GM12878 (cell line): ENCODE measurements at places on chromosomes 11 and 22. TPM values are rescaled to one million over a fixed set of nuclear protein-coding genes. Genes with fewer than 3 reads are reported as not detected.

Gene GVQW3
- 1.7 and 2.2 TPM in 2 replicates for total RNA-seq

DNA sequence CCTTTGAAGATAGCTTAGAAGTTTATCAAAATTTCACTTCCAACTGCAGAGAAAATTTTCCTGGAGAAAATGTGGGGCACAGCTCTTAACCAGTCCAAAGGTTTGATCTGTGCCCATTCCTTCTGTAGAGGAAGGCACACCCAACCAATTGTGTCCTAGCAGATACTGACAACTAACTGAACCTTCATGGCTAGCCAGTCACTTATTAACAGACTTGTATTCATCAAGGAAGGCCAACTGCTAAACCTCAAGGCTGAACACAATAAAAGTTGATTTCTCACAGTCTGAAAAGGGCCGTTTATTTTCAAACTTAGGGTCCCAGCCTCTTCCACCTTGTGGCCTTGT, 19.5 kb downstream of the SYT13 start:
- H3K4me3 ChIP-seq = no peak overlapping the region
- H3K36me3 ChIP-seq = no peaks in the 10 kb centered on the region
- no peaks in the 10 kb centered on the region for H3K4me1 ChIP-seq
- DNase-seq = no peak
- peaks cover 5% of the 10 kb centered on the region for H3K27me3 ChIP-seq

DNA sequence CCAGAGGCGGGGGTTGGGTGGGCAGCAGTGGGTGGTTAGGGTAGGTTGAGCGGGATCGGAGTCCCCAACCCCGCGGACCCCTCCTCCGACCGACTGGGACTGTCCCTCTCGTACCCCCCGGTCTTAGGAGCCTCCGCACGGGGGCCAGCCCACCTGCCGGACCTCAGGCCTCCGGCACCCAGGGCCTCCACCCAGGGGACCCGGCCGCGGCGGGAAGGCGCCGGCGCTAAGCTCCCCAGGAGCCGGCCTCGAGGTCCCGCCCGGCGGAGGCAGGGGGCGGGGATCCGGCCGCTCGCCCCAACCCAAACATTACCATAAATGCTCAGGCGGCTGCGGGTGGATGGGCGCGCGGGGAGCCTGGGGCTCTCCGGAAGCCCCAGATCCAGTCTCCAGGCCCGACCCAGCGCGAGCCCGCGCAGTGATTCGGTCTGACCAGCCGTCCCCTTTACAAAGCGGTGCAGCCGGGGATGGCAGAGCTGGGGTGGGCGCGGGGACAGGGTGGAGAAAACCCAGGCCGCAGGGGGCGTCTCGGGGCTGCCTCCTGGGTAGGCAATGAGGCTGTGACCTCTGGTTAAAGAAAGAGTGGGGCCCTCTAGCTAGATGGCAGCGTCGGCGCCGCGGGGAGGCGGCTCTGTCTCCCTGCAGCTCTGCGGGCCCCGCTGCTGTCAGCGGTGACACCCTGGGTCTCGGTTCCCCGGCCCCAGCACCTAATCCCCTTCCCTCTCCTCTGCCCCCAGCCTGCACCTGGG, 4.0 kb upstream of the MCAM start:
- no peaks in the 10 kb centered on the region for H3K36me3 ChIP-seq
- peak overlapping the region; percentile 77 for H3K27ac ChIP-seq
- peaks cover 41% of the 10 kb centered on the region for H3K4me1 ChIP-seq
- DNase-seq = no peak

DNA sequence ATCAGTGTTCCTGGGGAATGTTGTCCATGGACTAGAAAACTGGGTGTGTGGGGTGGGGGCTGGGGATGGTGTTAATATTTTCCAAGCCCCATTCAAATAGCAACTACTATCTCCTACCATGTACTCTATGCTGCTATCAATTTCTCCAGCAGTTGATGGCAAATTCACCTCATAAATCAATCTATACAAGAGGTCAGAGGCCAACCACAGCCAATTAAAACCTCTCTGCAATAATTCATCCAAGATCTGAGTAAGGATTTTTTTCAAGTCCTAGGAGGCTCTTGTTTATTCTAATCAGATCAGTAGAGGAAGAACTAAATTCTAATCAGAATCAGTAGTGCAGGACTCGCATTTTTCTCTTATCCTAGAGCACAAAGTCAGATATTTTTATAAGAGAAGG, 73.4 kb upstream of the WT1 start:
- H3K27ac ChIP-seq = no peak overlapping the region
- no peaks in the 10 kb centered on the region for H3K36me3 ChIP-seq
- no peaks in the 10 kb centered on the region for H3K4me1 ChIP-seq
- no peak for DNase-seq

DNA sequence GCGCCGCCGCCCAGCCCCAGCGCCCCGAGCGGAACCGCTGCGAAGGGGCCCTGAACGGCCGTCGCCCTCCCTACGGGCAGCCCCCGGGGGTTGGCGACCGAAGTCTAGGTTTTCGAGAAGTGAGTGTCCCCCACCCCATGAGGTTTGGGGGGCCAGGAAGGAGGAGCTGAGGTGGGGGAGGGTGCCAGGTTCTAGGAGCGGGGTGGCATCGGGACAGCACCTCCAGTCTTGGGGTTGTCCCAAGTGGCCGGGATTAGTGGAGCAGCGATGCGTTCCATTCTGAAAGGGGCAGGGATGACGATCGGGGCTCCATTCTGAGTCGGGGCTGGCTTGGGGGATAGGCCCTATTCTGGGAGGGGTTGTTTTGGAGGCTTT, 408 bp downstream of the PPP2R5B start:
- H3K36me3 ChIP-seq = no peaks in the 10 kb centered on the region; the same call in 1 of the 2 replicates
- no peak for DNase-seq
- H3K4me1 ChIP-seq = peaks cover 5% of the 10 kb centered on the region
- no peaks in the 10 kb centered on the region for H3K27me3 ChIP-seq
- H3K27ac ChIP-seq = no peak overlapping the region
- peak overlapping the region; percentile 66 for H3K4me3 ChIP-seq

DNA sequence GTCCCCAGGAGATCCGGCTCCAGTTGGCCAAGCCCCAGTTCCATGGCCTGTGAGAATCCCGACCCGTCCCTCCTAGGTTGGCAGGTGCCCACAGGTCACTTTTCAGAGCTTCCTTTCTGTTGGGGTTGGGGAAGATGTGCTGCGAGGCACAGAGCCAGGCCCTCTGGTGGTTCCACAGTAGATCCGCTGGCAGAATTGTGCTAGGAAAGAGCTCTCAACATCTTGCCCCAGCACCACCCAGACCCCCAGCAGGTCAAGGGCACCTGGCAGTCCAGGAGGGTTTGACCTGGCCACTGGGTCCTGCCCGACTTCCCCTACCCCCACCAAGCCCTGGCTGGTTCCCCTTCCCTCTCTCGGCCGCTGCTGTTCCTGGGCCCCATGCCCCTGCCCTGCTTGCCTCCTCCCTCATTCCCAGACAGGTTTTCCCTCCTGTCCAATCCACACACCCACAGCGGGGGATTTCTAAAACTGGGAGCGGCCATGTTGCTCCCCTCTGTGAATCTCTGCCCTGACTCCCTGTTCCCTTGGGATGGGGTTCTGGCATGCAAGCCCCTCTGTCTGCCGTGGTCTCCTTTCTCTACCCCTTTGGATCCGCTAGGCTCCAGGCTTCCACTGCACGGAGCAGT, 26.2 kb upstream of the GCAT start:
- H3K27me3 ChIP-seq = no peaks in the 10 kb centered on the region
- H3K27ac ChIP-seq = no peak overlapping the region
- H3K4me1 ChIP-seq = peaks cover 17% of the 10 kb centered on the region
- no peak for DNase-seq
- H3K4me3 ChIP-seq = no peak overlapping the region
- H3K36me3 ChIP-seq = no peaks in the 10 kb centered on the region

Gene PLAAT5
- not detected in 2 replicates for total RNA-seq

Gene MUC5AC
- not detected in 2 replicates for total RNA-seq

- no peak overlapping the region for H3K4me3 ChIP-seq
- no peak overlapping the region for H3K27ac ChIP-seq
- H3K4me1 ChIP-seq = no peaks in the 10 kb centered on the region
These were observed 13.7 kb downstream of the YWHAH start for GRCh38 chr22:31957970-31958594.

- H3K36me3 ChIP-seq = no peaks in the 10 kb centered on the region
- H3K27me3 ChIP-seq = peaks cover 8% of the 10 kb centered on the region
- H3K4me3 ChIP-seq = no peak overlapping the region
- no peaks in the 10 kb centered on the region for H3K4me1 ChIP-seq
These were observed 30.0 kb downstream of the MOV10L1 start for GRCh38 chr22:50119768-50120251.

DNA sequence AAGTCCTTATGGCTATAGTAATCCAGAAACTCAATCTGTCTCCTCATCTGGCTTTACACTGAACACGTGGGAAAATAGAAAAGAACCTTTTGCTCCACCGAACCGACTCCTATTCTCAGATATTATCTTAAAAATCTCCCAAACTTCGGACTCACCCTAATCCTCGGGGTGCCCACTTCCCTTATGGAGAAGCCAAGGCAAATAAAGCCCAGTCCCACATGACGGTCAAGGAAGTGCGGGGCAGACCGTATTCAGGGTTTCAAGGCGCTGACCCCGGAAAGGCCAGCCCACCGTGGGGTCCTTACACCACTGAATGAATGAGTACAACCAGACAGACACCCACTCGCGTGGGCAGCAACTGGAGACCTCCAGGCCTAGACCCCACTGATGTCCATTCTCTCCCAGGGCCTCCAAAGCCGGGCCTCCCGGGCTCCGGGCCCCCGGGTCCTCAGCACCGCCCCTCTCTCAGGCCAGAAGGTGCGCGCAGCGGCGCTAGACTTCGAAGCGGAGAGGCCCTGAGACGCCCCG, 489 bp downstream of the NUP98 start:
- peak overlapping the region; percentile 91 for H3K4me3 ChIP-seq
- H3K27me3 ChIP-seq = no peaks in the 10 kb centered on the region
- peaks cover 8% of the 10 kb centered on the region; the same call in 1 of the 2 replicates for H3K36me3 ChIP-seq
- peak overlapping the region; percentile 97 for H3K27ac ChIP-seq
- H3K4me1 ChIP-seq = peaks cover 7% of the 10 kb centered on the region; the same call in 1 of the 2 replicates

DNA sequence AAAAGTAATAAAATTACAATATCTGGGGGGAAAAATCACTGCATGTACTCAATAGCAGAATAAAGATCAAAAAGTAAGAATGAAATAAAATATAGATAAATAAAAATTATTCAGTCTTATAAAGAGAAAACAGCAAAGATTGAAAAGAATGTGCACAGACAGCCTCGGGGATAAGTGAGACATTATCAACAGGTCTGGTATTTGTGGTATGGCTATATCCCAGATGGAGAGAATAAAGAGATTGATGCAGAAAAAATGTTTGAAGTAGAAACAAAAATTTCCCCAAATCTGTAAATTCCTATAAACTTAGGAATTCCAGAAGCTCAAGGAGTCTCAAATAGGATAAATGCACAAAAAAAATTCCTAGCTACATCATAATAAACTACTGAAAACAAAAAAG, 74.5 kb upstream of the LUZP2 start:
- no peak overlapping the region for H3K4me3 ChIP-seq
- H3K36me3 ChIP-seq = no peaks in the 10 kb centered on the region
- no peaks in the 10 kb centered on the region for H3K4me1 ChIP-seq

DNA sequence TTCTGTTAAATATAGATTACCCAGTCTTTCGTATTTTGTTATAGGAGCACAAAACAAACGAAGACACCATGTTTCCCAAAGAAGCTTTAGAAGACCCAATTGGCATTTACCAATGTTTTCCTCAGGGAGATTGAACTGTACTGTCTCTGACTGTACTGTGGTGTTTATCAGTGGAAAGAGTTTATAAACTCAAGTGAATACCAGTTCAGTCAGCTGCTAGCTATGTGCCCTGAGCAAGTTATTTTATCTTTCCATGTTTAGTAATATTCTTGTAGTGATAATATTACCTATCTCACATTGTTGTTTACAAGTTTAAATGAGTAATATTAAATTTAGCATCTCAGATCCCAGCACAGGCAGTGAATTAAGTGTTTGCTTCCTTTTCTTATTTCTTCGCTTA, 773.2 kb downstream of the KCNA4 start:
- H3K4me3 ChIP-seq = no peak overlapping the region
- no peaks in the 10 kb centered on the region for H3K36me3 ChIP-seq
- no peaks in the 10 kb centered on the region for H3K27me3 ChIP-seq
- DNase-seq = no peak
- H3K4me1 ChIP-seq = no peaks in the 10 kb centered on the region

DNA sequence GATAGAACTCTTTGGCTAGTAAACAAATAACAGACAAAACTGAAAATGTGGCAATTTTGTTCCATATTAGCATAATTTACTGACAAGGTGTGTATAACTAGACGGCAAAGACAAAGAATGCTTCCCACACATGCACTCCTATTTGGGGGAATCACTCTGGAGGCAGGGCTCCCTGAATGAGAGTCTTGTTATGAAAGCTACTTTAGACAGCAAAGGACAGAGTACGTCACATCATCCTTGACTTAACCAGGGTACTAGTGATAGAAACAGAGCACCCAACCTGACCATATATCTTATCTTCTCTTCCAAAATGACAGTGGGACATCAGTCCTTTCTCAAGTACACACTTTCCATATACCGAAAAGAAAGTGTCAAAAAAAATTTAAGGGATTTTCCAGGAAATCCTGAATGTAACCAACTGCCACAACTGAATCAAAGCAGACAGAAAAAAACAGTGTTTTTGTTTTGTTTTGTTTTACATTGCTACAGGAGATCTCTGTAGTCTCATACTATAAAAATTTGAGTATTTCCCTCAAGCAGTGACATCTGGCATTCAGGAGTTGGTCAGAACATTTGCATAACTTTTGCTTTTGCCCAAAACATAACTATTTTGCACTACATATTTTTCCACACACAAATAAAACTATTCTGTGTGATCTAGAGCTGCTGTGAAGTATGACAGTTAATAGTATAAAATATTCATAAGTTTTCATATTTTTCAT, 98.9 kb downstream of the ARHGAP20 start:
- no peaks in the 10 kb centered on the region for H3K36me3 ChIP-seq
- no peak overlapping the region for H3K4me3 ChIP-seq
- no peaks in the 10 kb centered on the region for H3K27me3 ChIP-seq
- DNase-seq = no peak
- H3K27ac ChIP-seq = no peak overlapping the region
- no peaks in the 10 kb centered on the region for H3K4me1 ChIP-seq

DNA sequence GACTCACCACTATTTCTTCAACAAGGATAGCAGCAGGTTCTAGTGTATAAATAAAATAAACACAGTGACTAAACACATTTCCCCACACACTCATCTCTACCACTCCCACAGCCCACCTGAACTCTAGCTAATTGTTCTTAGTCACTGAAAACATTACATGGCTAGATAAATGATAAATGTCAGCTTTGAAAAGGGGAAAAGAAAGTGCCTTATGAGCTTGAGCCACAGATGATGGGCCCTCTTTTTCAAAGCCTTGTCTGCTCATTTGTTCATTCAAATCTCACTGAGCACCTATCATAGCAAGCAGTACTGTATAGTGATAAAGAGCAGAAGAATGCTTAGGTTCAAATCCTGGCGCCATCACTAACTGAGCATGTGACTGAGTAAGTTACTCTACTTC, 58.3 kb downstream of the SIK3 start:
- no peak overlapping the region for H3K27ac ChIP-seq
- H3K4me1 ChIP-seq = peaks cover 16% of the 10 kb centered on the region
- no peak for DNase-seq
- H3K36me3 ChIP-seq = no peaks in the 10 kb centered on the region
- H3K27me3 ChIP-seq = no peaks in the 10 kb centered on the region
- no peak overlapping the region for H3K4me3 ChIP-seq

Gene RIN1
- total RNA-seq = 0.48 and 0.69 TPM in 2 replicates
